ENCODE measurements at places on chromosomes 7 and 10.

DNA sequence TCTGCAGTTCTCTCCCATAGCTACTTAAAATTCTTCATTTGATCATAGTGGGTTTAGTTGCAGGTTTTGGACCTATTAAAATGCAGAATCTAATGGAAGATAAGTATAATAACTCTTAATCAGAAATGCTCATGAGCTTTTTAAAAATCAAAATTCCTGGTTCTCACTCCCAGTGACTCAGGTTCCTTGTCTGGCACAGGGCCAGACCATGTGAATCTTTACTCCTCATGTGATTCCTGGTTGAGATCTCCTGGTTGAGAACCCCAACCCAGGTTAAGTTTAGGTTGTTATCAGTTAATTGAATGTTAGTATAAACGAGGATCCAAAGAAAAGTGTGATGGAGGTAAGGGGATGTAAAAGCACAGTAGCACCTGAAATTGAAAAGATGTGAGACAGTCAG is 17.5 kb upstream of the TRUB1 start:
- DNase-seq, result no peak

GRCh38 chr10:43627942-43628341 is 20.7 kb downstream of the ZNF32 start:
- DNase-seq, result no peak

- no peak for DNase-seq
Observed at GRCh38 chr7:150367677-150368095, 936 bp upstream of the REPIN1 start.

- DNase-seq, result no peak
Observed at GRCh38 chr10:95312257-95312656, 21.5 kb upstream of the PDLIM1 start.

DNA sequence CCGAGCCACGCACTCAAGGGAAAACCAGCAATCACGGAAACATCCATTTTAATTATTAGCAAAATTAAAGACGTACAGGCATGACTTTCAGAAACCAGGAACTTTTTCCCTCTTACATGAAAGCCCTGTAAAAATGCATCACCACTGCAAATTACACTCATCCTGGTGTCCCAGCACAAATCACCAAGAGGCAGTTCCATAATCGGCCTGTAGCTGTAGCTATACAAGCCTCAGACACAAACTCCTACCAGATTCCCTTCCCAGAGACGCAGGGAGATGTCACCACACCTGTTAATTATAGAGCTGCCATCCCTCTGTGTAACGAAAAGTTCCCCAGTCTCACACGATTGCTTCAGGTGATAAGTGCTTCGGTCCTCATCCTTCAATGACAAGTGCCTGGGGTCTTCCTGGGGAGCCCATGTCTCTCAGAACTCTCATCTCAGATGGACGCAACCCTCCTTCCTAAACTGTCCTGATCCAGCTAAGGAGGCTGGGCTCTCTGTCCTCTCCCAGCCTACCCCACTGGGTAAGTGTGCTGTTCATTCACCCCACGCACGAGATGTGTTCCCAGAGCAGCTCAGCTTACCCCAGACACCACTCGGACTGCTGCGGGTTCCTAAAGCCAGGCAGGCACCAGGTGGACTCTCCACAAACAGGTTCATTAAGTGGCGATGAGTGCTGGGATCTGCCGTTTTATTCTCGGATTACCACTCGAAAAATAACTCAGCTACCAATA is 5.9 kb downstream of the FGFR2 start:
- no peak for DNase-seq

- no peak for DNase-seq
Observed at GRCh38 chr7:52592698-52593097, 442.7 kb upstream of the POM121L12 start.

DNA sequence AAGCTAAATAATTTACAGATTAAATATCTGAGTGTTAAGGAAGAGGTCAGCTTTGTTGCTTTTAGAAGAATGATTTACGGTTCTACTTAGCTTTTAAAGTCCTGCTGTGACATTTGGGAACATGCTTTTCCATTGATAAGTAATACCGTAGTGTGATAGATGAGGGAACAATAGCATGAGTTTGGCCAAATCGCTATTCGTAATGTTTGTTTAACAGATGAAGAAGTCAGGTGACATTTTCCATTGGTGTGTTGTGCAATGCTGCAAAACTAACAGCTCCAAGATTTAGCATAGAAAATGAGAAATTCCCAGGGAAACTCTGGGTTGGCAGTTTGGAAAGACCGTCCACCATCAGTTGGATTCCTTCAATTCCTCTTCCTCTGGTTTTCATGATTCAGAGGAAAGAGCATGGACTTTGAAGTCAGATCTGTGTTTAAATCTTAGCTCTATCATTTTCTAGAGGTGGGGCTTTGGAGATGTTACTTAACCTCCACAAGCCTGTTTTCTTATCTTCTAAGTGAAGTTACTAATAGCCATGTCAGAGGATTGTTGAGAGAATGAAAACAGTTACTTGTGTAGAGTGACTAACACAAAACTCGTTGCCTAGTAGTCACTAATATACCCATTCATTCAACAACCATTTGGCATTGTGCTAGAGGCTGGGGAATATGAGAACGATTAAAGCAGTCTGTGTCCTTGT is 140.4 kb upstream of the BMPER start:
- DNase-seq, result no peak

GRCh38 chr10:5525561-5526341 is 990 bp downstream of the CALML3 start:
- no peak for DNase-seq

DNA sequence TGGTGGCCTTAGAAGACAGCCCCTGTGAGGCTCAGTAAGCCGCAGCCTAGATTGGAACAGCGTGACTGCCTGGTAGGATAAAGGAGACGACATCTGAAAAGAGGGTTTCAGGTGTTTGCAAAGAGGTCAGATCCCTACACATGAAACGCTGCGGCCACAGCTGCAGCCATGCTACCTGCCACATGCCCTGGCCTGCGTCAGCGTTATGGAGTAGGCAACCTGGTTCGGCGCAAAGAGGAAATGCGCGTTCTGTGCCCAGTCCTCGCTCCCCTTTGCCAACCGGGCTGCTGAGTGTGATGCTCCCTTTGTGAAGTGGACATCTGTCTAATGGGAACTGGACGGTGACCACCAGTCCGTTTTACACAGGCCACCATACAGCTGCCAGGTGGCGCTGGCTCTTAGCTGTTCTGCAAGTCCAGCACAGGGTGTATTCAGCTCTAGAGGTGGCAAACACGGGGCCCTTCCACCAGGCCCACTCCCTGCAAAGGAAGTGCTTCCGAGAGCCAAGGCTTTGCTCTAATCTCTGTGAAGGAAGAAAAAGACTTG is 160.3 kb downstream of the CELF2 start:
- DNase-seq, result no peak
